ENCODE measurements at places on chromosomes 6 and 20.

- DNase-seq: no peak
Observed at GRCh38 chr6:37323580-37323979, 30.2 kb upstream of the RNF8 start.

DNA sequence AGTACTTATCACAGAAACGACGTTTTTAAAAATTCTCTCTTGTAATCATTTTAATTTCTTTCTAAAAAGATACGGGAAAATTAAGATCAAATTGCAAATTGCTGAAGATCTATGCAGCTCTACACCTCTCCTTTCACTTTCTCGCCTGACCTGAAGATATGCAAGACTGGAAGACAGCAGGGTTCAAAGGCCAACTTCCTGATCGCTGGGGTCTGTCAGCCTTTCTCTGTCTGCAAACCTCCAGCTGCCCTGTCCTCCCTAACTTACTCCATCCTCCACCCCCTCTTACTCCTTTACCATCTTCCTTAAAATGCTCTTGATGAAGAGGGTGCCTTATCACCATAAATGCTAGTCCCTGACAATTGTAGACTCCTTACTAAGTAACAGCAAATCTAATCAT, 63.7 kb downstream of the POPDC3 start:
- no peak for DNase-seq

DNA sequence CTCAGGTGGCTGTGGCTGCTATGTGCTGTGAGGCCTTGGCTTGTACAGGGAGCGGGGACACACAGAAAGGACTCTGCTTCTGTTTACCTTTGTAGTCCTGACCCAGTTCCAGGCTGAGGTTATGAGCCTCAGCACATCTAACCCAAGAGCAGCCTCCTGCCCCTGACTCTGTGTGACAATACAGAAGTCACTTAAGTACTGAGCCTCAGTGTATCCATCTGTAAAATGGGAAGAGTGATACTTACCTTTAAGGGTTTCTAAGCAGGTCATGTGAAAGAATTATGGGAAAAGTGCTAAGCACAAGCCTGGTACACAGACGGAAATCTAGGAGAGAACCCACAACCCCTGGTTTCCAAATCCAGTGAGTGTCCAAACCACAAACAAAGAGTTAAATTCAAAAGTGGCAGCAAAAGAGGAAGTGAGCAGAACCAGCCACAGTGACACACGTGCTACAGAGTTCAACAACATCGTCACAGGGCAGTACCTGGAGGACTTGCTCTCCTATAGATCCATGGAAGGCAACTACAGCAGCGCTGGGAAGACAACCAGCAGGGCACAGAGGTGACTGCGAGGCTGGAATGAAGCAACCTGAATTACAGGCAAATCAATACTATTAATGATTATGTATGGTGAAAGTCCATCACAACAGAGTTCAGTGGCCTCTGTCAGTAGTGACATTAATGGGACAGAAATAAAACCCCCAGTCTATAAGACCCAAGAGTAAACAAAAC, 12.5 kb downstream of the TRIM26 start:
- DNase-seq: no peak

GRCh38 chr6:167296902-167297301, 5.8 kb downstream of the UNC93A start:
- no peak for DNase-seq

- DNase-seq: no peak
Observed at GRCh38 chr20:14950633-14951032, 613.2 kb upstream of the FLRT3 start.

- peak; percentile 71 for DNase-seq
Observed at GRCh38 chr6:169266746-169267591, 13.3 kb upstream of the THBS2 start.

- DNase-seq: no peak
Observed at GRCh38 chr6:36968266-36968977, 13.9 kb downstream of the PI16 start.

DNA sequence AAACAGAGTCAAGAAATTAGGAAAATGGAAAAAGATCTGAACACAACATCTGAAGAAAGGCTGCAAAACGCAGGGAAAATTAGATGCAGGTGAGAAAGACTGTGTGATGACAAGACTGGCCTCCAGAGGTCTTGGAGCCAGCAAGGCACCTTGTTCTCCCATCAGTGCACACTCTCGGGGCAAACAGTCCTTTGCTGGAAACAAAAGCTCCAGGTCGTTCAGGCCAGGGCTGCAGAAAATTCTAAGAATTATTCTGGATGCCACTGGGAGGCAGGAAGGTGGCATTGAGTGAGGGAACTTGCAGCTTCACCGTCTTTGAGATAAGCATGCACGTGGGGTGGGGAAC, 219.9 kb upstream of the SSTR4 start:
- DNase-seq: no peak

GRCh38 chr20:49381558-49382493, 100.6 kb downstream of the KCNB1 start:
- DNase-seq: peak; percentile 43

DNA sequence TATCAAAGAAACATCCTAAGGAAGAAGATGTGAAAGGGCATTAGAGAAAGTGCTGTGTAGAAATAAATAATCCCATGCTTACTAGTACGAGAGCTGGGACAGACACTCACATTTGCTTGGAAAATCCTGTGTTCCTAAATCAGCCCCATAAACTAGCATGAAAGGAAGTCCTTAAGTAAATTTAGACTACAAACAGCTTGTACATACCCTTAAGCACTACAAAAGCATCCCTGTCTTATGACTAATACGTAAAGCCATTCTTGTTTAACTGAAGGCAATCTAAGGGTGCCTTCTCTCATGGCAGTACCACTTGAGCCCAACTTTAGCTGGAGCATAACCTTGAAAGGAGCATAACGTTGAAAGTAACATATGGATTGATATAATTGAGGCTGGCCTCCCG, 15.4 kb upstream of the FOXQ1 start:
- peak; percentile 55 for DNase-seq

- peak; percentile 26 for DNase-seq
Observed at GRCh38 chr20:9516234-9516871, 2.0 kb downstream of the LAMP5 start.

GRCh38 chr6:14002176-14002947, 77.6 kb downstream of the RNF182 start:
- DNase-seq: no peak

- DNase-seq: peak; percentile 71
Observed at GRCh38 chr6:41428996-41429421, 93.6 kb downstream of the NCR2 start.

GRCh38 chr6:107491138-107491609, 1.3 kb downstream of the SOBP start:
- DNase-seq: peak; percentile 18

DNA sequence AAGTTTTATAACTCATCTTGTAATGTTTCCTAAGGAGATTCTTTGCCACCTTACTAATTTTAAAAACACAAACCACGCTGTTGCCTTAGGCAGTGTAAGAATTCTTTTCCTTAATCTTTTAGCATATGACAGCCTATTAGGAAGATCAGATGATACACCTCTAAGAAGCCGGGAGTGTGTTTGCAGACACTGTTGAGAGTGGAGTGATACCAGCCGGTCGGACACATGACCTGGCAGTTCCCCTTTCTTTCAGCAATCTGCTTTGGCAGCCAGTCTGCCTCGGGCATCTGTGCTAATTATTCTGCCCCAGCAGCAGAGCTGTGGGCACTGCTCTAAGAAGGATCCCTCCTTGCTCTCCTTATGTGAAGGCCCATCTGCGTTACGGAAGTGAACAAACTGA, 50.9 kb downstream of the PLCB4 start:
- DNase-seq: no peak

- DNase-seq: peak; percentile 24
Observed at GRCh38 chr6:38212579-38212978, 393.1 kb downstream of the ZFAND3 start.

- peak; percentile 68 for DNase-seq
Observed at GRCh38 chr6:130503146-130503545, 137.3 kb downstream of the TMEM200A start.

DNA sequence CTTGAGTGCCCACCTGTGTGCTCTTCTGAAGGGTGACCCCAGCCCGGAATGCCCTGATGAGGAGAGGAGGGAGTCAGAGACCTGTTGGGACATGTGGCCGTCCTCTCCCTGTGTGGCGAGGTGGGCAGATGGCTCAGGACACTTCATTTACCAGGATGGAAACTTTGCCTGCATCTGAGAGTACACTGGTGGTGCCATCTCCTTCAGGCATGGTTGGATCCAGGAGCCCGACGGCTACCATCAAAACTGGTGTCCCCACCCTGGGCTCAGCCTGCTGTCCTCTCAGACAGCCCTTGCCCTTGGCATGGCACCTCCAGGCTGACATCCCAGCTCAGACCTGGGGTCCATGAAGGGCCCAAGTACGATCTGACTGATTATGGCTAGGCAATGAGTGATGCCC, 7.0 kb upstream of the OSBPL2 start:
- no peak for DNase-seq

DNA sequence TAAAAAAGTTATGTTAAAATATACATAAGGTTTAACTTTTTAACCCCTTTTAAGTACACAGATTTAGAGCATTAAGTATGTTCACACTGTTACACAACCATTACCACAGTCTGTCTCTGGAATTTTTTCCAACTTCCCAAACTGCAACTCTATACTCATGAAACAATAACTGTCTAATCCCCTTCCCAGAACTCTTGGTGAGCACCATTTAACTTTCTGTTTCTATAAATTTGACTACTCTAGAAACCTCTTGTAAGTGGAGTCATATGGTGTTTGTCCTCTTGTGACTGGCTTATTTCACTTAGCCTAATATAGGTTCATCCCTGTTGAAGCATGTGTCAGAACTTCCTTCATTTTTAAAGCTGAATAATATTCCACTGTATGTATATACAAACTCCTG, 98.1 kb downstream of the MAP3K7 start:
- DNase-seq: no peak
